Sigmoid colon (tissue), 7 donors: ENCODE measurements at places on chromosomes 7 and 10.

DNA sequence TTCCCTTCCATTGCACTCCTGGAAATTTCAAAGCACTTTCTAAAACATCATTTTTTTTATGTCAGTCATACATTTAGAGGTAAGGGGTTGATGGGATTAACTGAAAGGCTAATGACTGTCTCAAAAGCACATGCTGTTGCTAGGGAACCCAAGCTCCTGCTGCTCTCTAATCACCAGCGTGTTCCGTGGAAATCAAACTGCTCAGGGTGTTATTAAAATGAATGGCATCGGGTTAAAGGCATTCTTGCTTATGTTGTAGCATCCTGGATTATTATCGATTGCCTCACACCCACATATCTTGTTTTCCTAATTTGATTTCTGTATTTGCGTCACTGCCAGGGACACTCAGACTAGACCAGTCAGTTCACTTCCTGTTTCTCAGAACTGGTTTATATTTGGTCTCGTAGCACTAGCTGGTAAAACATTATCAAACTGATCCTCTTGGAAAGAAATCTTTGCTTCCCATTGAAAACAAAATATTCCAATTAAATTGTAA lies 216.5 kb upstream of the MKLN1 start:
- DNase-seq = no peak

DNA sequence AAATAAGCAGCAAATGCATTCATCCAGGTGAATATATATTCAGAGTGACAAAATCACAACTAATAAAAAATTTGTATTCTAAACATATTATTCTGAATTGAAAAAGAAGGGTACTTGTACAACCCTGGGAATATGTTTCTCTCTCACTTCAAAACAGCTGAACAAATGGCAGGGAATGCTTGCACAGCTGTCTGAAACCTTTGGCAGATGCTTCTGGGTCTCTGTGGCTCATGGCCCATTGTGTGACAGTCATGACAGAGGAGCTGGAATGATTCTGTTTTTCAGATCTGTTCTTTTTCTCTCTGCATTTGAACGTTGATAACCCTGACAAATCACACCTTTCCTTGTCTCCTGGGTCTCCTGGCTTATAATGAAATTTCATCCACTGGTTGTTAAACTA lies 275.7 kb upstream of the FZD1 start:
- no peak for DNase-seq

DNA sequence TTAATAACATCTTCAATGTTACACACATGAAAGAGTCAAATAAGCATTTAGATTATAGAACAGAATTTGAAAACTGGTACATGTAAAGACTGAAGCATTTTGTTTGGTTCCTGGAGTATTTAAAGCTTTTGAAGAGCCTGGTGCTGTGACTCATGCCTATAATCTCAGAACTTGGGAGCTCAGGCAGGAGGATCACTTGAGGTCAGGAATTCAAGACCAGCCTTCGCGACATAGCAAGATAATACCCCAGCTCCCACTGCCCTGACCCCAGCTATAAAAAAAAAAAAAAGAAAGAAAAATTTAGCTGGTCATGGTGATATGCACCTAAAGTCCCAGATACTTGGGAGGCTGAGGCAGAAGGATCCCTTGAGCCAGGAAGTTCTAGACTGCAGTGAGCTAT lies 87.8 kb downstream of the HDAC9 start:
- no peak for DNase-seq

DNA sequence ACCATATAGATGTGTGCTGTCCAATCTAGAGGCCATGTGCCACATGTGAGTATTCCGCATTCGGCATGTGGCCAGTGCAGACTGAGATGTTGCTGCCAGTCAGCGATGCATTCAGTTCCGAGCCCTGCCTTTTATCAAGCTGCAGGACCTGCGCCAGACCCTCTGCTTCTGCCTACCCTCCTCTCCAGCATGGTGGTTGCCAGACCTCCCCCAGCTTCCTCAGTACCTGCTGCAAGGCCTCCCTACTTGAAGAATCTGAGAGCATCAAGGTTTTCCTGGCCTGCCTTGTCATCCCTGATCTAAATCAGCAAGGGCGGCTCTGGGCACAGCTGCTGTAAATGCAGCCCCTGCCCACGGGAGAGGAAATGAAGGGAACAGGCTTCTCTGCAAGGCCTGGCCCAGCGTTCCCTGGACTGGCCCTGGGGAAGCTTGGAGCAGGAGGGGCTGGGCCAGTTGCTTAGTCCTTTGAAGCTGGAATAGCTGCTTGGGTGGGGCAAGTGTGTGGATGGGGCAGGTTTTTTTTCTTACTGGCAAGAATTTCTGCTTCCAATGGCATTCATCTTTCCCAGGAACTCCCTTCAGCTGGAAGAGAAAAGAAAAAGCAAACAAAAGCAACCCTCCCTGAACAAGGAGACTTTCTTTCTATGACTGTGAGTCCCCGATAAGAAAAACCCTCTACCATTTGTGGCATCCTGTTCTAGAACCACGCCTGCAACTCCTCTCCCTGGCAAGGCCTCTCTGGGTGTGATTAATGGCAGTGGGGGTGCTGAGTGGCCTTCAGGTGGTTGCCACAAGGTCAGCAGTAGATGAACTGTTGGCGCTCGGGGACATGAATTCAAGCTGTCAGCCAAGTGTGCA lies 93.0 kb downstream of the NHLRC2 start:
- DNase-seq = no peak

DNA sequence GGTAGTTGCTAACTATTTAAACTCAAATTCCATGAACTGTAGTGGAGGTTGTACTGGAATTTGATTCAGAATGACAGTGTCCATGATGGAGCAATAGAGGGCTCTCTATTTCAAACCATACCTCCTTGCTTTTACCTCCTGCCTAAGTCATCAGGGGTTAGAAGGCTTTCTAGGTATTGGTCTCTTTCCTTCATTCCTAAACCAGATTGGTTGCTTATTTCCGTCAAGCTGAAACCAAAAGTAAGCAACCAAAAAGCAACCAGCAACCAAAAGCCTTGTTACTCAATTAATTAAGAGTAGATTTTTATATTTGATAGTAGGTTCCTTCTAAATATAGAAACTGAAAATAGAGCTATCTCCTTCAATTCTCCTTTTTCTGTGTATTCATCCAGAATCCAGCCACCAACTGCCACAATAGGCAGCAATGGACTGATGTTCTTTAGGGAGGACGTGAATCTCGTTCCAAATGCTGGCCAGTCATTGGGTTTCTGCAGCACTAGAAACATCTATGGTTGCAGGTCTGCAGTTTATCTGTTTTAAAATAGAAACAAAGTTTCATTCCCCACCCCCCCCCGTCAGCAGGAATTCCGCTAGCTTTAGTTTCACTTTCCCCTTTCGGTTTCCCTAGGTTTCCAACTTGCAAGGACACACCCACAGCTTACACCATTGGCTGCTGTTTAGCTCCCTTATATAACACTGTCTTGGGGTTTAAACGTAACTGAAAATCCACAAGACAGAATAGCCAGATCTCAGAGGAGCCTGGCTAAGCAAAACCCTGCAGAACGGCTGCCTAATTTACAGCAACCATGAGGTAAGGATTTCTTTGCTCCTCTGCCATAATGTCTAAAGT lies at the start of gene IFIT1:
Gene IFIT1 (plus strand): TSS at position 717 of the 850 bp plus-strand sequence. CDS start 90 bp downstream, at position 807.
- peak; percentile 81 for DNase-seq

GRCh38 chr7:53119514-53119941 lies 84.1 kb downstream of the POM121L12 start:
- no peak for DNase-seq

GRCh38 chr10:101489355-101489754 lies 98.7 kb downstream of the POLL start:
- DNase-seq = no peak

DNA sequence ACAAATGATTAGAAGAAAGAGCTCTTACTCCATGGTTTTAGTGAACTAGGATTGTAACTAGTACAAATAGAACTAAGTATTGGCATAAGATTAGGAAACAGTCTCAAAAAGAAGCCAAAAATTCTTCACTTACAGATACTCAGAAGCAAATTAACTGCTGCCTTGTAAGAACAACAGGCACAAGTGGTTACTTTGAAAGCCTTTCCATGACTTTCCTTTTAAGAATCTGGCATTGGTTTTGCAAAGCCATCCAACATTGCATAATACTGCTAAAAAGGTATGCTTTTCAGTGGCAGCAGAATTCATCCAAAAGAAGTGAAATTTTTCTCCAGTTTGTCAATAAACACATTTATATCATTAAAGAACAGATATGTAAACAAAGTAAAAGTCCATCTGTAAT lies 126.8 kb upstream of the ODAD2 start:
- DNase-seq = no peak

GRCh38 chr7:127287133-127287532 lies 34.4 kb upstream of the GRM8 start:
- no peak for DNase-seq

DNA sequence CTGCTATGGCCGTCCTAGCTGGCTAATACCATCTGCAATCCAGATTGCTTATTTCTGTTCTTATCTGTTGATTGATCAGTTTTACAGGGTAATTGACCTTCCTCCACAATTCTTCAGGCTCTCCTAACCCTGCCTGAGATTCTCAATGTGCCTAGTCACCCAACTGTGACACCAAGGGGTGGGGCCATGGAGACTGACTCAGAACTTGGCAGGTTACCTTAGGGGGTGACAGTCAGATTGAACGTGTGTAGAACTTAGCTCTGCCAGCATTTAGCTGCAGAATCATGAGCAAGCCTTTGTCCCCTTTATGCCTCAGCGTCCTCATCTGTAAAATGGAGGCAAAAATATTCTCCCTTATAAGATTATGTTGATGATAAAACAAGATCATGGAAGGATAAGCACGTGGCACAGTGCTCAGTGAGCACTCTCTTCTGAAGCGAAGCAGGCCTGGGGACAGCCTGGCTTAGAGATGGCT lies 19.1 kb upstream of the LEP start:
- no peak for DNase-seq

GRCh38 chr10:8543361-8544056 lies 489.0 kb downstream of the GATA3 start:
- DNase-seq = no peak

DNA sequence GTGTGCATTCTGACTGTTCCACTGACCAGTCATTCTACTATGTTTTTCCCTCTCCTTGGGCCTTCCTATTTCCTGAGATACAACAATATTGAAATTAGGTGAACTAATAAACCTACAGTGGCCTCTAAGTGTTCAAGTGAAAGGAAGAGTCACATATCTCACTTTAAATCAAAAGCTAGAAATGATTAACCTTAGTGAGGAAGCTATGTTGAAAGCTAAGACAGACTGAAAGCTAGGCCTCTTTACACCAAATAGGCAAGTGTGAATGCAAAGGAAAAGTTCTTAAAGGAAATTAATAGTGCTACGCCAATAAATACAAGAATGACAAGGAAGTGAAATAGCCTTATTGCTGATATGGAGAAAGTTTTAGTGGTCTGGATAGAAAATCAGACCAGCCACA lies 5.7 kb upstream of the DYNC1I1 start:
- DNase-seq = no peak

- no peak for DNase-seq
These were observed 128.4 kb downstream of the GRK5 start for GRCh38 chr10:119335671-119336353.
